ENCODE measurements at places on chromosomes 1 and 21.

DNA sequence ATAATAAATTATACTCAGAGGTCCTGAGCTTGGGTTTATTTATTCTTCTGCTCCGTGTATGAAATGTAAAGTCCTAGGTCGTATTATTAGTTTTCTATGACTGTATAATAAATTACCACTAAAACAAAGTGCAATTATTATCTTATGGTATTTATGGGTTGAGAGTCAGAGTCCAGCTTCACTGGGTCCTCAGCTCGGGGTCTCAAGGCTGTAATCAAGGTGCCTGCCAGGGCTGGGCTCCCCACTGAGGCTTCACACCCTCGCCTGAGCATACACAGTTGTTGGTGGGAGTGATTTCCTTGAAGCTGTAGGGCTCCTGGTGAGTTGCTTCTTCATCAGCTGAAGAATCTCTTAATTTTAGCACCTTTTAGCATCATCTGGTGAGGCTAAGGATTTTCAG lies 15.2 kb downstream of the UBASH3A start:
- no peak for DNase-seq

- DNase-seq, result no peak
These were observed 623.9 kb upstream of the PKN2 start for GRCh38 chr1:88060112-88060673.

DNA sequence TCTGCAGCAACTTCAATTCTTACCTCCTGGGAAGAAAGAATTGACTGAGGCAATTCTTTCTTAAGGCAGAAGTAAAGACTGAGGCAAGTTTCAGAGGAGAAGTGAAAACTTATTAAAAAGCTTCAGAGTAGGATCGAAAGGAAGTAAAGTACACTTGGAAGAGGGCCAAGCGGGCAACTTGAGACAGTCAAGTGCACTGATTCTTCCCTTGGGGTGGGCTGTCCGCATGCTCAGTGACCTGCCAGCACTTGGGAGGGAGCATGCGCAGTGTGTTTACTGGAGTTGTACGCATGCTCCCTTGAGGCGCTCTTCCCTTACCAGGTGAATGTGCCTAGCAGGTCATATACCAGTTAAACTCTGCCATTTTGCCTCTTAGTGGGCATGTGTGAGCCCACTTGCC lies 55.3 kb upstream of the NBPF3 start:
- DNase-seq, result peak; percentile 20

DNA sequence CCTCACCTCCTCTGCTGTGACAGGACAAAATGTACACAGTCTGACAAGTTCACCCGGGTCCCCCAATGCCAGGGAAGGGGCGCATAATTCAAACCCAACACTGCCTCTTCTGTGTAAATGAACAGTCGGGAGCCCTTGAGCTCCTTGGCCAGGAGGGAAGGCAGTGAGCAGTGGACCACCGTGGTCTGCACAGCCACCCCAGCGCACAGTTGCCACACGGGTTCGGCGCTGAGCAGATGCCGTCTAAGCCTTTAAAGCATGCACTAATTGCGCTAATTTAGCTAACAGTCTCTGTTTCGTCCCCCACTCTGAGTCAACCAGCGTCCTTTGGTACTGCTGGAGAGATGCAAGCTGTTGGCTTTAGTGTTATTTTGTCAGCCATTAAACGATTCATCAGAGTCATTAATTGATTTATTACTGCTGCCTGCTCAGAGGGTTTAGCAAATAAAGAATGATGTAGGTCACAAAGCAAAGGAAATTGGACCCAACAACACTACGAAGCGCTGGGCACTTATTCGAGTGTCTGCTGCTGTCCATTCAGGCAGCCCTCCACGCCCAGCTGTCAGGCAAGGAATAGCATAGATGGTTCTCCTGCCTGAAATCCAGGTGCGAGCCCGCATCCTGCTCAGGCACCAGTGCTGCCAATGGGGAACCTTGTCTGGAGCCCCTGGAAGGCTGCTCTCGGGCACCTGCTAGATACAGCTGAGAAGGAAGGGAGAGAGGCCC lies 91.5 kb downstream of the MRPL37 start:
- no peak for DNase-seq

- DNase-seq, result no peak
These were observed 354.0 kb downstream of the ZNF326 start for GRCh38 chr1:90348934-90349333.

DNA sequence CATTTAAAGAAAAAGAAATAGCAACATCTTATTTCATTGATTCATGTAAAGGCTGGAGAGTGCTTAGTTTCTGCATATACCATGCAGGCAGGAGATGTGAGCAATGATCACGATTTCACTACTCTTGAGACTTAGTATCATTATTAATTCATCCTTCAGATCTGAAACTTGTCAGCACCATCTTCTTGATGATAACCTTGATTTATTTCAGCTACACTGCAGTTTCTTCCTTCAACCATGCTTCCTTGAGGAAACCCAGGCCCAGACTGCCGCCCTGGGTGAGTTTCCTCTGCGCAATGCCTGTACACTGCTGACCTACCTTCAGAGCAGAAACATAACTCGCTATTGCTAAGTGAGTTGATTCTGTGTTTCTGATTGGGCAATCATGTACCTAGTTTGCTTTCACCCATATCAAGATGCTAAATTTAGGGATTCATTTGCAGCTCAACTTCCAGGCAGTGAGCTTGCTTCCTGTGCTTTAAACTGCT lies 13.5 kb upstream of the BCL10 start:
- DNase-seq, result no peak

DNA sequence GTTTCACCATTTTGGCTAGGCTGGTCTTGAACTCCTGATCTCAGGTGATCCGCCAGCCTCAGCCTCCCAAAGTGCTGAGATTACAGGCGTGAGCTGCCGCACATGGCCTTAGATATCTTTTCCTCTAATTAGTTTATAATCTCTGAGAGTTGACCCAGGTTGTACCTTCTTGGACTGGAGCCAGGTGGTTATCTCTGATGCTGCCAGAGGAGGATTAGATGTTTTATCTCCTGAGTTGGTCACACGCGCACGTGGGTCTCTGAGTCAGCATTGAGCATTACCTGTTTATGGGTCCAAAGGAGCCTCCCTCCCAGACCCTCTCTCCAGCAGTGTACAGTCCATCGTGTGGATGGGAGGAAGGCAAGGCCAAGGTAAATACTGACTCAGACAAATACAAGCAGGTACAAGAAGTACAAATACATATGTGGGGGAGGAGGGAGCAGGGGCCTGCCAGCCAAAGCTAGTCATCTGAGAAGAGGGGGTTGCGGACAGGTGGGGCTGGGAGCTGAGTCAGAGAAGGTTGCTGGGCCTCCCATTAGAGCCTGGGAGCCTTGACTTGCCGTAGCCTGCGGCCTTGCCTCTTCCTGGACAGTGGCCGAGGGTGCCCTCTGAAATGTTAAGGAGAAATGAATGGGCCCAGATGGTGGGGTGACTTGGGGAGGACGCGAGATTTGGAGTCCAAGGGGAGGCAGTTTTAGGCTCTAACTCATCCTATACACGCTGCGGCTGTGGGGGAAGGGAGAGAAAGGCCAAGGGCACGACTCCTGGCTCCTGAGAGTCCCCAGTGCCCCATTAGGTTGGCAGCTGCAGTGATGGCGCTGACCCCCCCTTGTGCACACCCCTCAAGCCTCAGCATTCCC lies 13.1 kb downstream of the IL6R start:
- no peak for DNase-seq
